ENCODE measurements at places on chromosomes 2 and 18. TPM values are rescaled to one million over a fixed set of nuclear protein-coding genes. Genes with fewer than 3 reads are reported as not detected.
A peak's percentile ranks its signal among the peaks of the same experiment; 100 is the strongest.

- no peak for DNase-seq
Observed at GRCh38 chr2:133411857-133412256, 156.4 kb downstream of the NCKAP5 start.

DNA sequence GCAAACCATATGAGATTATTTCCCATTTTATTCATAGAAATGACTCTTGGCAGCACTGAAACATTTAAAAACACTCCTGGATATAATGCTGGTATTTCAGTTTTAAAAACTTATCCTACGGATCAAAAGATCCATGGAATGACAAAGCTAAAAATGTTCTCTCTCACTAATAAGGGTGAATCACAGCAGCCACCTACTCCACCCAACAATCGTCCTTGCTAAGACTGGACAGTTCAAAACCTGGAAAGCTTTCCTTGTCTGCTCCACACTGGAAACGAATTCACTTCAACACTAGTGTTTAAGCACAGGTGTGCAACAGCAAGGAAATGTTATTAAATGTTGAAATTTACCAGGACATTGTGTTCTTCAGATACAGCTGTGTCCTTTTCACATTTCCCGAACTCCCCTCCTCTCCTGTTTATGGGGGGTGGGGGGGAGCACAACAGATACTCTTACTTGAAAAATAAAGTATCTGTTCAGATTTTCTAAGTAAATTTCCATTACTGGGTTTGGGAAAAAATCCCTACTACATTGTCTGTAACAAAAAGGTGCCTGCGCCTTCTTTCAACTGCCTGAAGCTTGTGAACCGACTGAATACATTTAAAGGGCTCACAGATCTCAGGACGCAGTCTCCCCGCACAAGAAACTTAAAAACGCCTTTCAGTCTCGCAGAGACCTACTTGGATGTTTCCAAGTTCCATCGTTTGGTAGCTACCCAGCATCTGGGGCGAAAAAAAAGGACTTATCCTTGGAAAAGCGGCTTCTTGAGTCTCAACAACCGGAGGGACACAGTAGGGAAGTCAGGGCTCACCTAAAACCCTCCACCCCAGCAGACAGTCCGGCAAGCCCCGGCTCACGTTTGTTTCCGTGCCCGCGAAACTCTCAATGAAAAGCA, 1.3 kb downstream of the YWHAQ start:
- peak; percentile 46 for DNase-seq

GRCh38 chr2:43313642-43314017, 87.2 kb upstream of the ZFP36L2 start:
- DNase-seq, result no peak

GRCh38 chr2:24456599-24457556, 34.2 kb upstream of the NCOA1 start:
- peak; percentile 84 for DNase-seq

The SCN9A gene
- 135 TPM for total RNA-seq

- DNase-seq, result no peak
Observed at GRCh38 chr2:190216829-190217228, 102.8 kb downstream of the HIBCH start.

The CABYR gene
- 4.1 TPM for total RNA-seq

The RAB6C gene
- not detected for total RNA-seq

GRCh38 chr2:74417763-74418162, 3.7 kb downstream of the C2orf81 start:
- DNase-seq, result no peak

DNA sequence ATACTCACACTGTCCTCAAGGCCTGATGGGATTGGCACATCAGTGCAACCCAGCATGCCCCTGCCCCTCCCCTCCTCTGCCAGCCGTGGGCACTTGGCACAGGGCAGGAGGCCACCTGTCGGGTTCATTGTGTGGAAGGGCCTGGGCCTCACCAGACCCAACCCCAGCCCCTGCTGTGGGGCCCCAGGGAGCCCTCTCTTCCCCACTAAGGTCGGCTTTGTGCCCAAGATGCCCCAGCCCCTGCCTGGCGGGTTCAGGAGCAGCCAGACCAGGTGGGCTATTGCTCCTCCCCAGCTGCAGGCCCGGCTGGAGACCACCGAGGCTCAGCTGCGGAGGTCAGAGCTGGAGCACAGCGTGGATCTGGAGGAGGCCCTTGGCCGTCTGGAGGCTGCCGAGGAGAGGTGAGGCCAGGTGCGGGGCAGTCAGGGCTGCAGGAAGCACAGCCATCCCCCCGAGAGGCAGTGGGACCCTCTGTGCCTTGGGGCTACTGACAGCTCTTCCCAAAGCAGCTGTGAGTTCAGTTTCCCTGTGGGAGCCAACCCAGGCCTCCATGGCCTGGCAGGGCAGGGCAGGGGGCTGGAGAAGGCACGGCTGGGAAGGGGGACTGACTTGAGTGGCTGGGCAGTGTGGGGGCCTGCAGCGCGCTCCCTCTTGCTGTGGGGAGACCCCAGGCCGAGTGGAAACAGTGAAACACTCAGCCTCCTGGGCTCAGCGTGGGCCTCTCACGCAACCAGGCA, 16.3 kb downstream of the CROCC2 start:
- DNase-seq, result no peak

- DNase-seq, result no peak
Observed at GRCh38 chr2:66469214-66469902, 34.4 kb downstream of the MEIS1 start.

The TMEM169 gene
- total RNA-seq, result 0.83 TPM

- no peak for DNase-seq
Observed at GRCh38 chr2:96773922-96774321, 13.2 kb downstream of the CNNM4 start.

The KCNK3 gene
- total RNA-seq, result under 0.01 TPM

GRCh38 chr2:182852801-182853200, 13.6 kb downstream of the FRZB start:
- DNase-seq, result no peak

GRCh38 chr2:239459606-239460005, 58.8 kb upstream of the HDAC4 start:
- DNase-seq, result no peak

GRCh38 chr2:213500881-213501280, 216.6 kb downstream of the SPAG16 start:
- no peak for DNase-seq

The RNF152 gene
- 18.9 TPM for total RNA-seq

DNA sequence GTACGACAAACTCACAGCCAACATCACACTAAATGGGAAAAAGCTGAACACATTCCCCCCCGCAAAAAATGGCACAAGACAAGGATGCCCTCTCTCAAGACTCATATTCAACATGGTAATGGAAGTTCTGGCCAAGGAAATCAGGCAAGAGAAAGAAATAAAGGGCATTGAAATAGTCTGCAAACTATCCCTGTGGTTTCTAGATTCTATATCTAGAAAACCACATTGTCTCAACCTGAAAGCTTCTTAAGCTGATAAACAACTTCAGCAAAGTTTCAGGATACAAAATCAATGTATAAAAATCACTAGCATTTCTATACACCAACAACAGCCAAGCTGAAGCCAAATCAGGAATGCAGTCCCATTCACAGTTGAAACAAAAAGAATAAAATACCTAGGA, 294.6 kb upstream of the CYP26B1 start:
- DNase-seq, result no peak

DNA sequence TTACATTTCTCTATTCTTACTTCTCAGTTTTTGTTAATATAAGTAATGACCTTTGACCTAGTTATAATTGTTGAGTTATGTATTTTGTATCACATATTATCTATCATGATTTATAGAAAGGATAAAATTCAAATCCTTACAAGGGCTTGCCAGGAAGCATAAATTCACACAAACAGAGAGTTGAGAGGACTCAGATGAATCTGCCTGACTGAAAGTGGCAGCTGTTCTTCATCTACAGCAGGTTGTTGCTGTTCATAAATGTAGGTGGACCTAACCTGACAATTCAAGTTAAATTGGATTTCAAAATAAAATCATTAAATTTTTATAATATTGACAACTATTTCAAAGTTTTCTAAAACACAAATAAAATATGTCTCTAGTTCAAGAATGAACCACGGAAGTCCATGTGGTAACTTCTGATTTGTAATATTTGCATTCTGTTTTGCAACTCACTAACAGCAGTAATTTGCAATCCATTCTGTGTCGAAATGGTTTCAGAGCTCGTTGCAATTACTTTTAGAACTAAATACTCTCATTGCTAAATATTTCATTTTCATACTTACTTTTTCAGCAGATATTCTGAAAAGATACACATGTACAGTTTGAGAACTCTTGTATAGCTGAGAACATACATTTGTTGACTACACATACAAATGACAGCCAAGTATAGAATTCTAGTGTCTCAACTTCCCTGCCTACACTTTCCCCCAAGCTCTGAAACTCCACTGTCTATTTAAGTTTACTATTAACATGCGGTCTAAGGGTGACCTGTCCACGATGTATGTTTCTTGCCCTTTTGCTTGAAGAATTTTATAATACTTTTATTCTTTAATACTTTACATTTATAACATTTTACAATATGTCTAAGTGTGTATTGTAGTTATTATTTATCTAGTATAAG, 25.7 kb downstream of the SCN7A start:
- no peak for DNase-seq

The LHCGR gene
- under 0.01 TPM for total RNA-seq

GRCh38 chr18:2680216-2680792, 24.8 kb downstream of the SMCHD1 start:
- no peak for DNase-seq

GRCh38 chr2:222862106-222862908, 1.5 kb downstream of the ACSL3 start:
- DNase-seq, result peak; percentile 62

The DNER gene
- under 0.01 TPM for total RNA-seq

The COX7A2L gene
- total RNA-seq, result 192 TPM

GRCh38 chr2:23347471-23348092, 37.4 kb upstream of the KLHL29 start:
- DNase-seq, result no peak

The C2orf66 gene
- not detected for total RNA-seq

The GREB1 gene
- not detected for total RNA-seq

The UGT1A8 gene
- not detected for total RNA-seq

DNA sequence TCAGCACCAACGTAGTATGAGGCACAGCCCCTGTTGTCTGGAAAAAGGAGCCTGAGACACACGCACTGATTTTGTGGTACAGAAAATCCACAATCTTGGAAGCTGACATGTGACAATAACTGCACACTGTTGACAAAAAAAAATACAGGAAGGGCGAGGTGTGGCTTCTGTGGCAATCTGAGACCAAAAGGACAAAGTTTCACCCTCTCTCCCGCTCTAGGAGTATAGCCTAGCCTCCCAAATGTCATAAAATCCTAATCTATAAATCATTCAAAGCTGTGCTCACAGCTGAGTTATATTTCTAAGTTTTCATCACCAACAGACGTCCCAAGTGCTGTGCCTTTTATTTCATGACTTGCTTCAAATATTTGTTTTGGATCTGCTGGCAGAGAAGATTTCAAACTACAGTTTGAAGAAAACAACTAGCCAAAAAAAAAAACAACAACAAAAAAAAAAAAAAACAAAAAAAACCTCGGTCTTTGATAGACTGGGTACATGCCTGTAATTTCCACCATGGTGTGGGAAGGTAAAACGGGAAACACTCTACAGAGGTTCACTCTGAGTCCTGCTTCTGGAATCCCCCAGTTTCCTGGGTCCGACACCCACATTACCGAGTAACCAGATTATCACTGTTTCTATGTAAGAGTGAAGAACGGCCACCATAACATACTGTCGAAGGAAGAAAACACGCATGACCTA, 61.0 kb downstream of the C2orf76 start:
- no peak for DNase-seq

The CCT4 gene
- 187 TPM for total RNA-seq

GRCh38 chr2:128494640-128495321, 176.1 kb upstream of the HS6ST1 start:
- no peak for DNase-seq

- no peak for DNase-seq
Observed at GRCh38 chr2:72527424-72527823, 298.4 kb downstream of the EXOC6B start.

- no peak for DNase-seq
Observed at GRCh38 chr2:220282236-220282635, 654.8 kb downstream of the SLC4A3 start.

The RIT2 gene
- total RNA-seq, result not detected

The MC2R gene
- not detected for total RNA-seq

- no peak for DNase-seq
Observed at GRCh38 chr2:137638932-137639331, 325.3 kb upstream of the HNMT start.

The SLC38A11 gene
- under 0.01 TPM for total RNA-seq

DNA sequence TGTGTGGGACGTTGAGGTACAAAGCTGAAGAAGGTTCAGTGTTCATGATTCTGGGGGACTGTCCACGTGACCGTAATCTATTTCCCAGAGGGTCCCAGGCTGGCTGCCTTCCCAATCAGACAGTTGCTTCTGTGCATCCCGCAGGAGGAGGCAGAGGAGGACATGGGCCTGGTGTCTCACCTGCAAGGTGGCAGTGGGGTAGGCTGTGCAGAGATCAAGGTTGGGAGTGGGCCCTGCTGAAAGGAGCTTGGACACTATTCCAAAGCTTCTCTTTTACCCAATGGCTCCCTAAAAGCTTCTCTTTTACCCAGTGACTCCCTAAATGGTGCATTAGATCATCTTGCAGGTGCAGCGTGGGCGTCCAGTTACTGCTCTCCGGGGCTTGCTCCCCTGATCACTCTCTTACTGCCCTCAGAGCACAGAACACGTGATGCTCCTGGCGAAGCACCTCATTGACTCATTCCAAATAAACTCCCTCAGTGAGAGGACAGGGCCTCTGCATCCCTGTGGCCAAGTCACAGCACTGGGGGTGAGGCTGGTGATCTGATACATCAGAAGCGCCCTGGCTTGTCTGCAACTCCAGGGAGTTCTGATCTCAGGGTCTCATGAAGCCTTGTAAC, 41.5 kb downstream of the RNF144A start:
- no peak for DNase-seq

The PLGLB1 gene
- total RNA-seq, result 0.28 TPM

- peak; percentile 80 for DNase-seq
Observed at GRCh38 chr2:46003903-46004473, 293.2 kb upstream of the EPAS1 start.

GRCh38 chr2:80499095-80499494, 194.5 kb upstream of the LRRTM1 start:
- DNase-seq, result peak; percentile 65

DNA sequence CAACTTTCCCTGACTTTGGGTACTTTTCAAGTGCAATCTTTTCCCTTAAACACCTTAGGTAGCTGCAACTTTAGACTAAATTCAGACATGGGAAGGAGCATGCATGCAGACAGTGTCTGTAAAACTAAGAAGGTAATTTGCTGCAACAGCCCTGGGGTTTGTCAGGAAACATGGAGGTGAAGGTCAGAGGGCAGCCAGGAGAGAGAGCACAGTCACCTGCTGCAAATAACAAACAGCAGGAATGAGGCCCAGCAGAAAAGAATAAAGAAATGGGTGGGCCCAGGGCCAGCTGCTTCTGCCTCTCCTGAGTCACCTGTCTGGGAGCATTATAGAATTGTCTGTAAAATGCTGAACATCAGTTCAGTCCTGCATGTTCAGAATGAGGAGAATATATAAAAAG, 35.2 kb downstream of the MTHFD2 start:
- DNase-seq, result no peak

All from IMR-90 (cell line).